NCI-H774 (cell line): ENCODE measurements at places on chromosomes 11 and 22.

DNA sequence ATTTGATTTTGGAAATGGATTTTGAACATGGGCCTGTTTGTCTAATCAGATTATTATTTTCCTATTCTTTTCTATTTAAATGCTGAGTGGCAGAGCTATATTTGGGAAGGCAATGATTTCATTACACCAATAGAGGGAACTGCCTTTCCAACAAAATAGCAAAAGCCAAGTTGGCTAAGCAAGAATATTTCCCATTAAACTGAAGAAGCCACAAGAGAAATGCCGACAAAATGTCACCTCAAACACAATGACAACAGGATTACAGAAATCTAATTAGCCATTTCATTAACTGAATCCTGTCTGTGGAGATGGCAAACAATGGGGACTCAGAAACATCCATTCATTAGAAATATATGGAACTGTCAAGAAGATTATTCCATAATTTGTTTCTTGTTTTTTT is 1593.1 kb upstream of the RAG2 start:
- no peak for DNase-seq

GRCh38 chr11:34732831-34733230 is 111.9 kb downstream of the EHF start:
- DNase-seq, result peak; percentile 52

DNA sequence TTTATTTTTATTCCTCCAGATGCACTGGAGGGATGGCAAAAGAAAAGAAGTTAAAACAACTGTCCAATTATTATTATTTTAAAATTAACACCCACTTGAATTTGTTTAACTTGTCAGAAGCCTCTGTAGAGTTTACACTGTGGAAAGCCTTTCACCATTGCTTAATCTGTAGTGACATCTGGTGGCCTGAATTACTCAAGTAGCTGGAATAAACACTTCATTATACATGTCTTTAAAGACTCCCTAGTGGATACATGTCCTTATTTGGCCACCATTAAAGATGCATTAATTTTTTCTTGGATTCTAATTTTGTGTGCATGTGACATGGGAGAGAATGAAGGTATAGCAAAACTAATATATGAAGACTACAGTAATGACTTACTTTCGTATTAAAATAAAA is 1496.5 kb downstream of the FAM181B start:
- peak; percentile 52 for DNase-seq

GRCh38 chr11:119188067-119188466 is 2.8 kb downstream of the NHERF4 start:
- DNase-seq, result no peak

DNA sequence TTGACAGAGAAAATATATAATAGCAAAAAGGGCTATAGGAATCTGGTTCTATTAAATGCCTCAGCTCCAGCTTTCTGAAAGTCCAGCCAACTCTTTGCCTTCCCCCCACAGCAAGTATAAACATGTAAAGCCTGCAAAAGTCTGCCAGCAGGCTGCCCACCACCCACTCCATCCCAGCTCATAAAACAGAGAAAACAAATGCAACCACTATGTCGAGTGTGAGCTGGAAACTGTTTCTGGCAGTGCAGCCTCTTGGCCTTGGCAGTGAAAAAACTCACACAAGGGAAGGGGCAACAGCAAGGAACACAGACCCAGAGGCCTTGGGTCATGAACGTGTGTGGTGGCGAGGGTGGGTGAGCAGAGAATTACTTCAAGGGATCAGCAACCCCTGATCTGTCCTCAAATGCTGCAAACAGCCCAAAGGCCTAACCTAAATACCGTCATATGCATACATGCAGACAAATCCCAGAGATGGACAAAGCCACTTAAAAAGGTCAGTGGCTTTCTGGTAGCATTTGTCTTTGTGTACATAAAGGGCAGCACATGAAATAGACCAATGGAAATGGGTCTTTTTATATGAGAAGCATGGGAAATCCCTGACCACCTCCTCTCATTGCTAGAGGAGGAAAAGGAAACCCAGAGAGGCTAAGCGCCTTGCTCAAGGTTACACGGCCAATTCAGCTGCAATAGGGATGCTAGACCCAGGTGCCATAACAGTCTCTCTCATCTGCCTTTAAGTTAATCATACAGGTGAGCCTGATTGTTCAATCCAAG is 74.8 kb downstream of the NAT10 start:
- no peak for DNase-seq

GRCh38 chr11:1031121-1031899 is 5.2 kb downstream of the MUC6 start:
- no peak for DNase-seq

- no peak for DNase-seq
Measured at GRCh38 chr22:44380756-44381486, 68.2 kb upstream of the SHISAL1 start.

DNA sequence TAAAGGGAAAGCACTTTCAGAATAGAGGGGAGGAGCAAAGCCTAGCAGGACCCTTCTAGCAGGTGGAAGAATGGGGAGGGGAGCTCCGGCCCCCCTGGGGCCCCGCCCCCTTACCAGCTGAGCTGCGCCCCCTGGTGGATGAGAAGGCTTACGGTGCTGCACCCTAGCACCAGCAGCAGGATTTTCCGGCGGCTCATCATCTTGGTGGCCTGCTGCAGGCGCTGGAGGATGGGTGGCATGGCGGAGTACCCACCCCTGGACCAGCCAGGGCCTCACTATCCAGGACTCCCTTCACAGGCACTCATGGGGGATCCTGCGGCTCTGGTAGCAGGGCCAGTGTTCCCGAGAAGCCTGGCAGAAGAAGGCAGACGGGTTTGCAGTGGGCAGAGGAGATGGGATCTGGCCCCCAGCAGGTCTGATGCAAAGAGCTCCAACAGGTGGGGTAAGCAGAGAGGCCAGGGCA is 3.8 kb downstream of the GAL3ST3 start:
- peak; percentile 77 for DNase-seq

- no peak for DNase-seq
Measured at GRCh38 chr11:74462009-74462408, 5.3 kb downstream of the KCNE3 start.

DNA sequence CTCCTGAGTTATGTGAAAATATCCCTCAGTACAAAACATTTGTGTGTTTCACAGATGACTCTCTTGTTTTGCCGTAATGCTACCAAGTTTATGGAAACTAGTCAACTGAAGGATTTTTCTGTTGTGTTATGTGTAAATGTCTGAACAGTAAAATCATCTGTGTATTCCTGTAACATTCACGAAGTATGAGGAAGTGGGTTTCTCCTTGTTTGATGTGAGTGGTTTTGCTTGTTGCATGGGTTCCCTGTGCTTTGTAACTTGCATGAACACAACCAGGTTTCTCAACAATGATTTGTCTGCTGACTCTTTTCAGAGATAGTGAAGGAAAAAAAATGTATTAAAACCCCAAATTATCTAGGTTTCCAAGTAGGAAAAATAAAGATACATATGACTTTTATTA is 138.1 kb downstream of the PGR start:
- no peak for DNase-seq

- DNase-seq, result no peak
Measured at GRCh38 chr11:79794484-79795393, 353.9 kb upstream of the TENM4 start.

DNA sequence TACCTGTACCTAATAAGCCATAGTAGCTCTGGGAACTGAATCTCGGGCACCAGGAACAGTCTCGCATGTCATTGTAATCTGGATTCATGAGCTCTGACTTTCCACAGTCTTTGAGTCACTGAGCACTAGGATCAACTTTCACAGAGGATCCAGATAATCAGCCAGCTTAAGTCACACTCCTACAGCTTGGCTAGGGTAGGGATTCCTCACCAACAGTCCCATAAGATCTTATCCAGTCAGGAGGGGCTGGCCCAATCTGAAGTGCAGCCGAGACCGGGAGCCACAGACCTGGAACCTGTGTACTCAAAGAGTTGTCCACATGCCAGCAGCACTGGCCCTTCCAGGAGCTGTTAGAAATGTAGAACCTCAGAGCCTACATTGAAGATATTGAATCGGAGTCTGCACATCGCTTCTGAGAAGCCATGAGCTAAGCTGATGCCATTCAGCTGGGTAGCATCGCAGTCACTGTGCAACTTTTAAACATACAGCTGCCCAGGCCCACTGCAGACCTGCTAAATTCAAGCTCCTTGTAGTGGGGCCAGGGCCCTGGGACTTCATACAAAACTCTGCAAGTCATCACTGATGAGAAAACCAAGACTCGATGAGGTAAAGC is 538.8 kb upstream of the B3GAT1 start:
- DNase-seq, result no peak
